CMK (cell line): ENCODE measurements at places on chromosomes 1 and 21.

DNA sequence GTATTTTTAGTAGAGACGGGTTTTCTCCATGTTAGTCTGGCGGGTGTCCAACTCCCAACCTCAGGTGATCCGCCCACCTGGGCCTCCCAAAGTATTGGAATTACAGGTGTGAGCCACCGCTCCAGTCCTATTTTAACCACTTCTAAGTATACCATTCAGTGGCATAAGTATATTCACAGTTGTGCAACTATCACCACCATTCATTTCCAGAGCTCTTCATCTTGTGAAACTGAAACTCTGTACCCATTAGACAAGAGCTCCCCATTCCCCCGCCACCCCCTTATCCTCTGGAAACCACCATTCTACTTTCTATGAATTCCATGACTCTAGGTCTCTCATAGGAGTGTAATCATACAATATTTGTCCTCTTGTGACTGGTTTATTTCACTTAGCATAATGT is 40.2 kb upstream of the CAMTA1 start:
- no peak for DNase-seq

DNA sequence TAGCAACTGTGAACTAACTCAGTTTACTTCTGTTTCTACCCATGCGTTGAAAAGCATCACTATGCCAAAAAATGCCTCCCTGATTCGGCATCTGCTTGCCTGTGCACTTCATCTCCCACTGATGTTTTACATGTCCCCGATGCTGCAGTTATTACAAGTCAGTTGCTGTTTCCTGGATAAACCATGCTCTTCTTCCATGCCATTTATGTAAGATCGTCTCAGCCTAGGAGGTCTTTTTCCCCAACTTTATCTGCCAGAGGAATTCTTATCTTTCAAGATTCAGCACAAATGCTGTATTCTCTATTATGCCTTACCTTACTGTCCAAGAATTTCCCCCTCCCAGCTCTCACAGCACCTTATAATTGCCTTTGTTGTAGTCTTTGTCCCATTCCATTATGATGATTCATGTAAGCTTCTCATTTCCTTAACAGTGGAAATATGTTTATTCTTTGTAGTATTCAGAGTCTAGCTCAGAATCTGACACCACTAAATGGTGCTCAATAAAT is 30.0 kb downstream of the PRKACB start:
- DNase-seq, result no peak

- no peak for DNase-seq
Measured at GRCh38 chr1:10852486-10852885, 56.0 kb upstream of the CASZ1 start.

DNA sequence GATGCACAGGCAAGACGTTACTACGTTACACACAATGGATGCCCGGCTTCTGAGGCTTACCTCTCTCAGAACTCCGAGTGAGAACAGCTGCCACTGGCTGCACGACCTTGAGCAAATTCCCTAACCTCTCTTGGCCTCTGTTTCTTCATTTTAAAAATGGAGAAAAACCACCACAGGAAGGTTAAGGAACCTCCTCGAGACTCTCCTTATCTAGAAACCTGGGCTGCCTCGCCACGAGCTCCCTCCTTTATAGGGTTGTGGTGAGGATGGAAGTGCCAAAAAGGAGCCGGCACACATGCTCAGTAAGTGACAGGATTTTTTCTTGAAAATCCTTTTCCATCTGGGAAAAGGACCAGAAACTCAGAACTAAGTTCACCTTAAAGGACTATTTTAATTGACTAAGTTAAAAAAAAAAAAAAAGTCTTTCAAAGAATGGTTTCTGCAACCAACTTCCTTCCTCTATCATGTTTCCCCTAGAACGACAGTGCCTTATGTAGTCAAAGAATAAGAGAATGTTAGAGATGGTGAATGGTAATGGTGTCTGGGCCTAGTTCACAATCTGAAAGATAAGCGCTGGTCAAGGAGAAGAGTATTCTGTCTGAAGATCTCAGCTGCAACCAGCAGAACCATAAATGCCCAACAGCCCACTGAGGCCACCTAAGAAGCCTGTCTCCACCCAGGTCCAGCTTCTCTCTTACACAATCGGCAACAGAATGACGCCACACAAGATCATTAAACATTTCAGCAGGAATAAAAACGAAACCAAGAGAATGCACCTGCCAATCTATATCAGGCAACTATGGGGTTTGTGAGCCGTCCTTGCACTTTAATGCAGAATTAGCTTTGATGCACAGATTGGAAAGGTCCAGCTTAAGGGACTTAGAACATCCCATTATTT is 64.9 kb downstream of the SLC45A1 start:
- DNase-seq, result no peak

GRCh38 chr1:207779008-207779407 is 27.2 kb downstream of the CD46 start:
- no peak for DNase-seq

- DNase-seq, result no peak
Measured at GRCh38 chr1:187877220-187877619, 1048.5 kb downstream of the PLA2G4A start.

DNA sequence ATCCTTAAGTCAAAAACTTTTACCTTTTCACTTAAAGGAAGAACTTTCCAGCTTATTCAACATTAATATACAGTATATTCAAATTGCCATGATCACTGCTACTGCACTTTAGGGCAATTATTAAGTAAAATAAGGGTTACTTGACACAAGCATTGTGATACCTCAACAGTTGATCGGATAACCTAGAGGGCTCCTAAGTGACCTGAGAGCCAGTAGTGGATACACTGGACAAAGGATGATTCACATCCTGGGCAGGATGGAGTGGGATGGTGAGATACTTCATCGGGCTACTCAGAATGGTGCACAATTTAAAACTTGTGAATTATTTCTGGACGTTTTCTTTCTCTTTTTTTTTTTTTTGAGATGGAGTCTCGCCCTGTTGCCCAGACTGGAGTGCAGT is 54.5 kb upstream of the PPM1J start:
- DNase-seq, result no peak

DNA sequence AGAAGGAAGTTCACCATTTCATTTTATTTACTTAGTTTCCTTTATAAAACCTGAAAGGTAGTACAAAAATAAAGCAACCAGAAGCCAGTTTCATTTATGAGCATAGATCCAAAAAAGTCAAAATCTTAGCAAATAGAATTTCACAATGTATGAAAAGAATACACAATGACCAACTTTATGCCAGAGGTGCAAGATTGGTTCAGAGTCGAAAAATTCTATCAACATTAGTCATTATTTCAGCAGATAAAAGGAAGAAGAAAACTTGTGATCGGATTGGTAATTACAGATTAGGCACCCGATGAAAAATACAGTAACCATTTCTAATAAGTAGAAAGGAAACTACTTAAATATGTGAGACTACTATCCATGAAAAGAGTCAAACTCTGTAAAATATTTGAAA is 89.1 kb downstream of the ITSN1 start:
- no peak for DNase-seq

- no peak for DNase-seq
Measured at GRCh38 chr1:64499966-64500365, 30.0 kb downstream of the CACHD1 start.

GRCh38 chr1:6674771-6675170 is 26.8 kb downstream of the DNAJC11 start:
- no peak for DNase-seq
